ENCODE measurements at places on chromosomes 11 and 22.

DNA sequence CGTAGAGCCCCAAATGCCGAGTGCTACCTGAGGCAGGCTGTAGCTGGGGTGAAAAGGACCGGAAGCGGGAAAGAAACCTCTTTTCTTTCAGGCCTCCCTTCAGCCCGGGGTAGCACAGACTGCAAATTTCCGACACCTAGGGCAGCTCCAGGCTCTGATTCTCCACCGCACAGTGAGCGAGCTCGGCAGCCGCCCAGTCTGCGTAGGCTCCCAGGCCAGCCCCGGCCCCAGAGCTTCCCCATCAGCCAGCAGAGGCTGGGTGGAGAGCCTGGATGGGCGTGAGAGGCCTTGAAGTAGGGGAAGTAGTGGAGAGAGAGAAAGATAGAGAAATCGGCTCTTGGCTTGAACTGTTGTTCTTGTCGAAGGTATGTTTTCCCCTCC lies 9.3 kb upstream of the PAX6 start:
- no peak for DNase-seq

GRCh38 chr22:29093501-29094300 lies 20.9 kb downstream of the KREMEN1 start:
- no peak for DNase-seq

GRCh38 chr11:78417888-78418583 lies 416 bp upstream of the GAB2 start:
- peak; percentile 76 for DNase-seq

- no peak for DNase-seq
These were observed 11.3 kb upstream of the GSTP1 start for GRCh38 chr11:67572305-67572704.

DNA sequence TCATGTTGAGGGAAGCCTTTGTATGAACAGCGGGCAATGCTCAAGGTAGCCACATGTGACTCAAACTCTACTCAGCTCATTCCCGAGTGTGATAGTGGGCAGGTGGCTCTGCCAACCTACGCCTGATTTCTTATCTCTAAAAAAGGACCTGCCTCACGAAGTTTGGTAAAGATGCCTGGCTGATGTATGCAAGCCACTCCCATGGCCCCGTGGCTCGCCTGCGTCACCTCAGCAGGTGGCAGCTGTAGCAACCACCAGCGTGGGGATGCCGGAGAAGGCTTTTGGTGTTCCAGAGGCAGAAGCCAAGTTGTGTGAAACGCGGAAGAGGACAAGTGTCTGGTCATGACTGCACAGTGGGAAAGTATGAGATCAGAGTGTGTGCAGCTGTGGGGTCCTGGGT lies 5.4 kb downstream of the FADS2 start:
- DNase-seq, result no peak

DNA sequence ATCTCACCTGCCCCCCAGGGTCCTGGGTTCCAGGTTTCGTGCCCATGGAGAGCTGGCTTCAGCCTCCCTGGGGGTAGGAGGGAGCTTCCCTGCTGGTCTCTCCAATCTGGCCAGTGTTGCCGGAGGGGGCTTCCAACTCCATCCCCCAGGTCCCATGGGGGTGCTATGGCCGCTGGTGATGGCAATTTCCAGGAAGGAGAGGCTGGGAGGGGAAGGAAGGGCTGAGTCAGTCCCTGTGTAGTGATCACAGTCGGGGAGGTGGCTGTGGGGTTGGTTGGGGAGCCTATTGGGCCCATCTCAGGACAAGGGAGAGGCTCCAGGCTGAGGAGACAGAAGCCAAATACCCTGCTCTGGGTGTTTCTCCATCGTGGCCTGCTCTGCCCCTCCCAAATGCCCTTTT lies 5.7 kb upstream of the CDC42EP2 start:
- DNase-seq, result no peak

DNA sequence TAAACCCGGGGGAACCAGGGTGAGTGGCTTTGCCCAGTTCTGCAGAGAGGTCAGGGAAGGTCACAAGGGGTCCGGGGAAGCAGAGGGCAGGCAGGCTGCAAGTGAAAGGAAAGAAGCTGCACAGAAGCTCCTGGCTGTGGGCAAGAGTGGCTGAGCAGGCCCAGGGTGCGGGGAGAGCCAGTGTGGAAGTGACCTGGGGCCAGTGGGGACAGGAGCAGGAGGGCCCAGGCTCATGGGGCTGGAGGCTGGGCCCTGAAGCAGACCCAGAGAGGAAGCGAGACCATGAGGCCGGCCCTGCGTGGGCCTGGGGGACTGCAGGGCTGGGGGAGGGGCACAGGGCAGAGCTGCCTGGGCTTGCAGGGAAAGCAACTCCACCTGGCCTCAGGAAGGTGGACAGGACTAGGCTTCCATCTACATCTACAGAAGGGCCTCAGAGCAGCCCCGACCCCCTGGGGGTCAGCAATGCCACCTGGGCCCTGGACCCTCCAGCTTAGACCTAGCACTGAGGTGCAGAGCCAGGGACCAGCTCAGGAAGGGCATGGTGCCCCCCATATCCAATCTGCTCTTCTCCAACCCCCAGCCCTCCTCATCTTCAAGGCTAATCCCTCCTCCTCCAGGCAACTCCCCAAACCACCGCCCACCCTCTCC lies 11.6 kb downstream of the IGF2 start:
- no peak for DNase-seq

DNA sequence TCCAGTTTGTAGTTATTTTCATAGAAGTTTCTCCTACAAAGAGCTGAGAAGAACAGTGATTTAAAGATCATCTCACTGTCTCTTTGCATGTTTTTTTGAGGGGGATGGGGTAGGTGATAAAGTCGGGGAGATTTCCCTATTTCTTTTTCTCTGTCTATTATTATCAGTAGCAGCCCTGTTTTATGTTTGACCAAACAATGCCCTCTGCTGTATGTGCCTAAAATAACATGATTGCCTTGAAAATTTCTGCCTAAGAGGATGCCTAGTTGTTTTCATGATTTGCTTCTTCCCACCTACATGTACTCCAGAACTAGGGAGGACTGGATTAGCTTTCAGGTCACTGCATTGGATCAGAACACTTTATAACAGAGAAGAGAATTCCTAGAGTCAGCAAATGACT lies 1330.2 kb downstream of the LRRC4C start:
- no peak for DNase-seq

GRCh38 chr22:47357493-47357892 lies 595.0 kb downstream of the TBC1D22A start:
- DNase-seq, result no peak

GRCh38 chr11:65437436-65438227 lies 15.0 kb downstream of the NEAT1 start:
- no peak for DNase-seq

- DNase-seq, result peak; percentile 57
These were observed 263.3 kb downstream of the ETS1 start for GRCh38 chr11:128324051-128324481.

DNA sequence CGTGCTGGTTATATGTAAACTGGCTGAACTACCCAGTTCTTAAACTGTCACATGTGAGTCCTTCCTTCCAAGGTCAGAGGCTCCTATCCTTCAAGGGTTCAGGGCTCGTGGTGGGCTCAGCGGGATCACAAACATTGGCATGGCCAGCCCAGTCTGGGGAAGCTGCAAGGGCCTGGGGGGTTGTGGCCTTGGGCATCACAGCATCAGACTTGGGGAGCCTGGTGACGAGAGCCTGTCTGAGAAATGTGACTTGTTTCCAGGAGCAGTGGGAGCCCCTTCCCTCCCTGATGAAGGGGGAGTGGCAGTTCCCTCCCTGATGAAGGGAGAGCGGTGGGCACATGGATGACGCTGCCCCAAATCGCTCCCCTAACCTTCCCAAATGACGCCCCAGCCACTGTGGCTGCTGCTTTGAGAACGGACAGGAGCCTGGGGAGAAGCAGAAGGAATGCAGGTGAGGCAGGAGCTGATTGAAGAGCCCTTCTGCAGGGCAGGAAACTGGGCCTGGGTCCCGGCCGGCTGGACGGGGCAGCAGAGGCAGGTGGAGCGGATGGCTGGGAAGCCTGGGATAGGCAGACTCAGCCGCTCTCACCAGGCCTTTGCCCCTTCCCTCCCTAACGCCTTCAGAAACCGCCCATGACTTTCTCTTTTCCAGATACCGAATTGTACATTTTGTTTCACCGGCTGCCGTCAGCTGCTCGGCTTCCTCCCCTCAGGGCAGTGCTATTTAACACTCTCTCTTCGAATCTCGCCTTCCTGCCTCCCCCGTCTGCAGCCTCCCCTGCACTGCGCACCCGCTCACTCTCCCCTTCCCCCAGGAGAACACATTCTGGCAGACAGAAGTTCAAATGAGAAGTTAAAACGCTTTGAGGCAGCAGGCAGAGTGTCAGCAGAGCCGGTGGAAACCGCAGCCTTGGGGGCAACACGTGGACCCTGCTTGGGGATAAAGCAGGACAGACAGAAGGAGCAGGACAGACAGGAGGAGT lies 1486.7 kb downstream of the BRD1 start:
- DNase-seq, result no peak

GRCh38 chr11:85407648-85408047 lies 219.5 kb downstream of the DLG2 start:
- DNase-seq, result no peak

- DNase-seq, result no peak
These were observed 25.3 kb upstream of the GRAMD4 start for GRCh38 chr22:46594947-46595298.

DNA sequence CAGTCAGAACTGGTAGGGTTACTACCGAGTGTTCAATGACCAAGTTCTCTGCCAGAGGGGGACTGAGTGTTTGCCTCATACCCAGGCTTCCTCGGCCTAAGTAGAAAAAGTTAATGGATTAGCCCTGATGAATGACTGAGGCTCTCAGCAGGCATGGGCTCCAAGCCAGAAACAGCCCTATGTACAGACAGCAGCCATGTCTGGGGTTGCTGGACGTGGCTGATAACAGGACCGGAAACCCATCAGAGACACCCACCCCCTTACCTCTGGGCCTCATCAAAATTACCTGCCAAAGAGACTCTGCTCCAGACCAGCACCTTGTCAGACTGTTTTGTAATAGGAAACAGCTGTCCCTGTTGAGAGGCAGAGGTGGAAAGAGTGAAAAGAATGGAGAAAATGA lies 351.4 kb downstream of the ETS1 start:
- DNase-seq, result no peak

DNA sequence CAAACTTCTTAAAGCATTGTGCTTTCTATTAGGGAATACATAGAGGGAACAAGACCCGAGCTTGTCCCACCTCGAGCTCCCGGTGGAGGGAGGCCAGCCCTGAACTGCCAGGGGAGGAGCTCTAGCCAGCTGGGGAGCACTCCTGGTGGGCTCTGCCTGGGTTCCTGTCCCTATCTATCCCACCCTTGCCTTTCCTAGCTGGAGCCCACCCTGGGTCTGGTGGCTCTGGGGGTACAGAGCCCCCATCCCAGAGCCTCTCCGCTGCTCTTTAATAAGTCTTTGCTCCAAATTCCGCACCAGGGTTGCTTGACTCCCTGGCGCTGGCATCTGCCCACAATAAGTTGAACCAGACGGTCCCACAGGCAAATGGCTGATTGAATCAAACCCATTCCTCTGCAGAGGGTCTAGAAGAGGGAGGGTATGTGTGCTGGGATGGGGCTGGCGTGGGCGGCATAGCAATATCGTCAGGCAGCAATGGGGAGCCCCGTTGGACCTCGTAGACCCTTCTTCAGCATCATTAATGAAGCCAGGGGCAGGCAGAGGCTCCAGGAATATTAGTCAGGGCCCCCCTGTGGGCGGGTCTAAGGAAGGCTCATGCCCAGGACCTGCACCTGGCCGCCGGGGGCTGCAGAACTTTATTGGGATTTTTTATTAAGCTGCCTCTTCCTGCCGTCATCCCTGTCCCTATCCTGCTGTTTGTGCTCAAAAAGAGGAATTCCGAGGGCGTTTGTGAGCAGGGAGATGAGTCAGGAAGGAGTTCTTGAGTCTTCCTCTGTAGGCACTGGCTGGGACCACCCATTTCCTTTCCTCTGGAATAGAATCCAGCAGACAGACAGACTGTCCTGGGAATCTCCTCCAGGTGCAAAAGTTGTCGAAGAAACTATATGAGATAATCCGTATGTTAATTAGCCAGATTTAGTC lies 38.5 kb upstream of the RIC3 start:
- no peak for DNase-seq

- no peak for DNase-seq
These were observed 21.3 kb upstream of the BACE1-AS start for GRCh38 chr11:117269856-117270255.

DNA sequence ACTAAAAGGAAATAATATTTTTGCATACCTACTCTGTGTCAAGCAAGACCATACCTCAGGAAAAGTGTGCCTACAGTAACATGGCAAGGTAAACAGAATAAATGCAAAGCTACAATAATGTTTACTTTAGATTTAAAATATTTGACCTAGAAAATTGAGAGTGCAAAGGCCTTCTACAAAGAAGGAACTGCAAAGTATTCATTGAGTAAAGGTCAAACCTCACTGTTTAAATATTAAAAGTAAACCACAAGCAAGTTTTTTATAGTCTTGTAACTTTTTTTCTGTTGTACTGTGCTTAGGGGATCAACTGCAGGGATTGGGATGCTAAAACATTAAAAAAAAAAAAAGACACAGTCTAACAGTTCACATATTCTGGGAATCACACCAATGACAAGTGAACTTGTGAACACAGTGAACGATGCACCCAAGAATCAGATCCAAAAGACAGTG lies 48.8 kb downstream of the CWF19L2 start:
- DNase-seq, result no peak

GRCh38 chr11:112725636-112726035 lies 235.6 kb upstream of the NCAM1 start:
- DNase-seq, result no peak
